T-helper 1 cell (primary cell): ENCODE measurements at places on chromosomes 11 and 22.

- DNase-seq: no peak
Observed at GRCh38 chr22:30781271-30781875, 86.7 kb downstream of the OSBP2 start.

GRCh38 chr22:39313258-39314001 is 6.0 kb downstream of the RPL3 start:
- DNase-seq: no peak

DNA sequence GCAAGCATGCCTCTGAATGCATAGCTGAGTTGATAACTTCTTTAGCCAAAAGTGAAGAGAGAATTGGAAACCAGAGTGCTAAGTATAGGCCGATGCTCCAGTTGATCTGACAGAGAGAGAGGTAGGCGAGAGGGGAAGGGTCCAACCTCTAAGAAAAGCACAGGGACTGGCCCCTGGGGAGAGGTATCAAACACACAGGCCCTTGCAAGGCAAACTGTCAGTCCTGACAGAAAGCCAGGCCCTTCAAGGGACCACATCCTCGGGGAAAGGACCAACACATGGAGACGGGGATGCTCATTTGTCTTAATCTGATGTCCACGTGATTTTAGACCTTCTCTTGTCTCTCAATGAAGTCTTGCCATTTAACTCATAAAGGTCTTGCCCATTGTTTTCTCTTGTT is 43.9 kb upstream of the SPATA19 start:
- no peak for DNase-seq

DNA sequence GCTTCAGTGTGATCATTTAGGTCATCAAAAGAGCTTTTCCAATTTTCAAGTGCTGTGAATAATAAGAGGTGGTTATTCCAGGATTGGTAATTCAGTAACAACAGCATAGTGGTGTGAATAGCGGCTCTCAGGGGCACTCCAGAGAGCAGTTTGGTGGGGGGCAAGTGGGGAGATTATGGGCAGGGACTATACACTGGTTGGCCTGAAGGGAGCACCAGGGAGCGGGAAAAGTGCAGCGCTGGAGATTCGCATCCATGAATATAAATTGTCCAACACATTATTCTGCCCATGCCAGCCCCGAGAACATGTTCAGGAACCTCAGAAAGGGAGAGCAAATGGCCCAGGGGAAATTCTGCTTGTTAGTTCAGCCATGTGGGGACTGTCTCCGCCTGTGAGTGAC is 37.9 kb downstream of the OR6Q1 start:
- no peak for DNase-seq

DNA sequence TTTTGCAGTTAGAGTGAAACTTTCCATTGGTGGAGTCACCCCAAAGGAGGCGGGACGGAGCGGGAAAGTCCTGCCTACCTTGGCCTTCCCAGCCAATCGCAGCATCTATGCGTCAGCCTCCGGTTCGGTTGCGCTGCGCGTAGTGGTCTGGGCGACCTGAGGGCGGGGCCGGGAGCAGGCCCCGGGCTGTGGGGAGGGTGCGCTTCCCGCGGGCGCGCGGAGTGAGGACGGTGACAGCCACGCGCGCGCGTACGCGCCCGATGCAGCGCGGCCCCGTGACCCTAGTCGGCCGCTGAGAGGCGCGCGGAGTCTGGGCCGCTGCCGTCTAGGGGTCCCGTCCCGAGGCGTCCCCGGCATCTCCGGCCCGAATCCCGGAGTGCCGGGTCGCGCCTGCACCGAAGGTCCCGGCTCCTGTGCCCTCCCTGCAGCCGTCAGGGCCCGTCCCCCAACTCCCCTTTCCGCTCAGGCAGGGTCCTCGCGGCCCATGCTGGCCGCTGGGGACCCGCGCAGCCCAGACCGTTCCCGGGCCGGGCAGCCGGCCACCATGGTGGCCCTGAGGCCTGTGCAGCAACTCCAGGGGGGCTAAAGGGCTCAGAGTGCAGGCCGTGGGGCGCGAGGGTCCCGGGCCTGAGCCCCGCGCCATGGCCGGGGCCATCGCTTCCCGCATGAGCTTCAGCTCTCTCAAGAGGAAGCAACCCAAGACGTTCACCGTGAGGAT is at the start of gene NF2:
Gene NF2, plus strand, starts transcription at position 276 of the 718 bp plus-strand sequence. Its CDS starts 366 bp downstream, at position 642.
- DNase-seq: peak; percentile 97

- DNase-seq: no peak
Observed at GRCh38 chr11:78931891-78932290, 357.2 kb upstream of the NARS2 start.

DNA sequence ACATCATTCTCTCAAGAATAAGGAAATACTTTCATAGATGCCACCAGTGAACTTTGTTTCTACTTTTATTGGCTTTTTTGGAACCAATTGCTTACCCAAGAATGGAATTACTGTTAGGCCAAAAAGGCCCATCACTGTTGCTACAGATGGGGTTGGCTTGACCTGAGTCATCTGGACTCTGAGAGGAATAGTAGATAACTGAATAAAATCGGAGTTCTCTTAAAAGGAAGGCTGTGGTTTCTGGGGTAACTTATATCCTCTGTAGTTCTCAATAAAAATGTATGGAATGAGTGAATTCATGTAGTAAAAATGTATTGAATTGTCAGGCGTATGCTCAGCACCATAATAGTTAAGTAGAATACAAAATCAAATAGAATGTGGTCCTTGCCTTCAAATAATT is 56.6 kb downstream of the ARHGEF12 start:
- no peak for DNase-seq

GRCh38 chr22:22771696-22772377 is 115.8 kb upstream of the IGLL5 start:
- no peak for DNase-seq

DNA sequence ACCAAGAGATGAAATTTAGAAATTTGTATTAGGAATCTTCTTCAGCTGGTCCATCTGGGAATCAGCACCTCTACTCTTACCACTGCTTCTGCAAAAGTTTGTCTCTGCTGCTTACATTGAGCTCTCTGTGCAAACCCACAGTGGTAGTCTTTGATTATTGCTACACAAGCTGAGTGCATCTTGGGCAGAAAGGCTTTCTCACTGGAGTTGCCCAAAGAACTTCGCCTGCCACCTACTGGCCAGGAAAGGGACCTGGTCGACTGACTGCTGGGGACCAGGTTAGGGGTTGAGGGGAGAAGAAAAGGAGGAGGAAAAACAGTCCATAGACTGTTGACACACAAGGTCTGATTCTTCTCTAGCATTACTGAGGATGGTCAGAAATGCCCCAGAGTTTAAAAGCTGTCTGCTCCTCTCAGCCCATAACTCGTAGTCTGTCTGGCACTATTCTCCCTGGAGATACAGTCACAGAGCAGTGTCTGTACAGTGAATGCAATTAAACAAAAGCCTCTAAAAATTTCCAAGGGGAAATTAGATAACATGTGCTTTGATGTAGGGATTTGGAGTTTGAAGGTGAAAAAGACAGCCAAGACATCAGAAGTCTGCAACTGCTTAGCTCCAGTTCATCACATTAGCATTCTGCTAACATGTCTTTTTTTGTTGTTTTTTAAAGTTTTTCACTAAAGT is 215.0 kb upstream of the CTSC start:
- DNase-seq: peak; percentile 11

- no peak for DNase-seq
Observed at GRCh38 chr11:96194581-96195374, 148.2 kb downstream of the MAML2 start.

- DNase-seq: no peak
Observed at GRCh38 chr22:19360300-19360792, 68.8 kb upstream of the CLTCL1 start.

- no peak for DNase-seq
Observed at GRCh38 chr22:46929046-46929709, 166.7 kb downstream of the TBC1D22A start.

DNA sequence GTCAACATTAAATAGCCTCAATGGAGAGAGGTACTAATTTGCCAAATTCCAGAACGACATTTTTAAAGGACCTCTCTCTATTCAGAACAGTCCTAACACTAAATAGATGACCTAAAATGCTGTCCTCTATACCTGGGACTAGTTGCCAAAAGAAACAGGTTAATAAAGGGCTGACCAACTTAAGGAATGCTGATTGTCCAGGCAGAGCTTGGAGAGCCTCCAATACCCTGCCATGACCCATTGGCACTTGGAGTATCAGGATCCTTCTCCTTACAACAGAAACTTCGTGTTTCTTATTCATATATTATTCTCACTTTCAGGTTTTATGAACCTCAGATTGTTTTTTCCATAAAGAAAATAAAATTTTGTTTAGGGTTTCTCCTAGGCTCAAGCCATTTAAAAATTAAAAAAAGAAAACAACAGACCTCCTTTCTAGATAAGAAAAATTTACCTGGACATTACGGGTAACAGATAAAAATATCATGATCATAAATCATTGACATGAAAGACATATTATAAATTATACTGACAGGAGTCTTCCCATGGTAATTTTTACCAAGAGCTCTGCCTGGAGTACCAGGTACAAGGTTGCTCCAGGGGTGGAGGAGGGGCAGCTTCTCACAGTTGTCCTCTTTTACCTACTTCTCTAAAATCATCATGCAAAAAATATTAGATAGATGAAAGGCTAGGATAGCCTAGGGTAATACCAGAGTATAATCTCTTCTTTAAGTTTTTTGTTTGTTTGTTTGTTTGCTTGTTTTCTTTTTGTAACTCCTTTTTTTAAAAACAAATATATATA is 2.0 kb downstream of the LRRC4C start:
- DNase-seq: no peak

- DNase-seq: no peak
Observed at GRCh38 chr11:27467181-27467913, 5.2 kb downstream of the LGR4 start.

DNA sequence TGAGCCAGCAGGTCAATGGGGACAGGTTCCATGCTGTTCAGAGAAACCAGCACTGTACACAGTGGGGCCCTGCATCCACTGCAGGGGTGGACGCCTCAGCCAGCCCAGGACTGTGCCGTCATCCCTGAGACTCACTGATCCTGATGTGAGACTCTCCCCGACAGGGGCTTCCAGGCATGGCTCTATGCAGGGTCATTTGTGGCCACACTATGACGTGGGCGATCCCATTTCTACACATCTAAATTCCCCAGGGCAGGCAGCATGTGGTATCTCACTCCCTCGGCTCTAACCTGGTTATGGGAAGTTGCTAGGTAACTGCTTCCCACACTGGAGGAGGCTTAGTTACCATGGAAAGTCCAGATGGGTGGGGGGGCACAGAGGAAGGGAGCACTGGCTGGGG is 14.2 kb upstream of the FAM83F start:
- no peak for DNase-seq

GRCh38 chr11:119258983-119259382 is 52.8 kb downstream of the CBL start:
- DNase-seq: no peak

GRCh38 chr11:82826526-82826925 is 73.7 kb downstream of the PRCP start:
- no peak for DNase-seq

DNA sequence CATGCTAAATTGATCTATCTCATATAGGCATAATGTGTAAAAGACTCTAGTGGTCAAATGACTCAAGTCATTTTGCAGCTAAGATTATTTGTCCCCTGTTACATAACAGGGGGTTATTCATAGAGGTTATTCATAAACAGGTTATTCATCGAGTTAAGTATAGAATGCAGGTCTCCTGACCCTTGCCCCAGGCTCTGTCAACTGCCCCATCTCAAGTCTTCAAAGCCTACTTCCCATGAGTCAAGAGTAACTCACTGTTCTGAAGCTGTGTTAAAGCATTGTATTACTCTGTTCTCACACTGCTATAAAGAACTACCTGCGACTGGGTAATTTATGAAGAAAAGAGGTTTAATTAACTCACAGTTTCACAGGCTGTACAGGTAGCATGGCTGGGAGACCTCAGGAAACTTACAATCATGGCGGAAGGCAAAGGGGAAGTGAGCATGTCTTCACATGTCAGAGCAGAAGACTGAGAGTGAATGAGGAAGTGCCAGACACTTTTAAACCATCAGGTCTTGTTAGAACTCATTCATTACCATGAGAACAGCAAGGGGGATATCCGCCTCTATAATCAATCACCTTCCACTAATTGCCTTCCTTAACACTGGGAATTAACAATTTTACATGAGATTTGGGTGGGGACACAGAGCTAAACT is 226.2 kb upstream of the BLID start:
- no peak for DNase-seq

GRCh38 chr11:19935507-19935906 is 222.9 kb downstream of the NAV2 start:
- DNase-seq: no peak

DNA sequence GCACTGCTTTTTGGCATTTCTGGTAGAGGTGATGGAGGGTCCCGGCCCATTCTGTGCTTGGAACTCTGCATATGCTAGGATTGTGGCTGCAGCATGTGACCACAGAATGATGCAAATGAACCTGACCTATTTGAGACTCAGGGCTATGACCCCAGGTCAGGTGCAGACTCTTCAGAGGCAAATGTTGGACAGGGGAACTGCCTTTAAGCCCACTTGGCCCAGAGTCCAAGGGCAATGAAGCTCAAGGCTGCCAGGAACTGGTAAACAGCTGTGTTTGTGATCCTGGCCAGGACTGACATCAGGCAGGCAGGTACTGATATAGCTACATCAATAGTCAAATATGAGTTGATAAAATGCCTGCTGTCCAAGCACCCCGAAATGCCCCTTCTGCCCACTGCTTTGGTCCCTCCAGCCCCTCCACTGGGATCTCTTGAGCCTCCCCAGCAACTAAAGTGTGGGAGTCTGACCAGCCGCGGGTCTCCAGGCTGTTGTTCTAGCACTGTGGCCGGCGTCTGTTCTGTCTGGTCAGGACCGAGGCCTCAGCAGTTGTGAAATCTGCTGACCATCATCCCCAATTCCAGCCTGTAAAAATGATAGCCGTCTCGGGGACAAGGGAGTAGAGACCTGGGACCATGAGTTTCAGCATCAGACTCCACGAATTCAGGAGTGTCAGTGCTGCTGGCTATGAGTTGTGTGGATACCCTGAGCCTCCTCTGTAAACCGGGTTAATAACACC is 82.4 kb upstream of the EIF3D start:
- no peak for DNase-seq

- no peak for DNase-seq
Observed at GRCh38 chr11:120587299-120587698, 75.8 kb downstream of the GRIK4 start.

DNA sequence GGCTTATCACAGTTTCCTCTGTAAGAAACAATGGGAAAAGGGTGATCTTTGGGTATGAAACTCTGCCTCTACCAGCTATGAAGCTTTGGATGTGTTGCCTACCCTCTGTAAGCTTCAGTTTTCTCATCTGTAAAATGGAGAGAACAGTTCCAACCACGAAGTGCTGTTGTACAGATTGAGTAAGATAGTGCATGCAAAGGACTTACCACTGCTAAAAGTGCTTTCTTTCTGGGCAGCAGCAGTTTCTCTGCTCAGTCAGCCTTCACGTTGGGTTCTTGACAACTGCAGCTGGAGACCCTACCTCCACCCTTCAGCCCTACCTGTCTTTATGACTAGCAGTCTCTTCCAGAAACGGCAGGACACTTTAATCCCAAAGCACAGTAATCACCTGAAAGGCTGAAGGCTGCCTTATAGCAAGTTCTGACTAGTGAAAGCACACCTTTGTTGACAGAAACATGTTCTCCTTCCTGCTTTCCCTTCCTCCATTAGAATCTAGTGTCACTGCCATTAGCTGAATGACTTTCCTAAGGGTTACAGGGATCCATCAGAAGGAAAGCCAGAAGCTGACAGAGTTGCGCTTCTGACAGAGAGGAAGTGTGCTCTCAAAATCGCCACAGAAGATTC is 91.4 kb downstream of the RPL27A start:
- DNase-seq: no peak

GRCh38 chr11:3058753-3059664 is 1.8 kb upstream of the CARS1 start:
- DNase-seq: no peak
